ENCODE measurements at places on chromosomes 2 and 18.

DNA sequence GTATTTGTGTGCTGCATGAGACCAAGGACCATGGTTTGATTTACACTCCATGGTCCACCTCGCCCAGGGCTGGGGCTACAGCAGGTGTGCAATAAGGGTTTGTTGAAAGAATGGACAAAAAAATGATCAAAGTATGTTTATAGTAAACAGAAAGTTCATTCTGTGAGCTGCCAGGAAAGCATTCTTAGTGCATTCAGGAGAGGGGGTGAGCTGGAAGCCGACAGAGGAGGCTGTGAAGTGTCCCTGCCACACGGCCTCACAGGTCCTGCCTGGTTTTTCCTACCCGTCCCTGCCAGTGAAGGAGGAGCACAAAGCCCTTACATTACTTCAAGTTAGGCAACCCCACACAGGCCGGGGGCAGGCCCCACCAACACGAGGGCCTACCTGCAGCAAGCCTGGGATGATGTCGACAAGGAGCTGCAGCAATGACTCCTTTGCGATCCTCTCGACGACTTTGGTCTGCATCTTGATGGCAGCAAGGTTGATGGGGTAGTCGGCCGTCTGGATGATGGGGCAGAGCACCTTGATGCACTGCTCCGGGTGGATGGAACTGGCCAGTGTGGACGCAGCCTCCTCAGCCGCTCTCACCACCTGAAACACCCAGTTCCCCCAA lies 63.2 kb upstream of the TFCP2L1 start:
- DNase-seq, result no peak

GRCh38 chr2:114237331-114237730 lies 205.1 kb upstream of the DPP10 start:
- DNase-seq, result no peak

DNA sequence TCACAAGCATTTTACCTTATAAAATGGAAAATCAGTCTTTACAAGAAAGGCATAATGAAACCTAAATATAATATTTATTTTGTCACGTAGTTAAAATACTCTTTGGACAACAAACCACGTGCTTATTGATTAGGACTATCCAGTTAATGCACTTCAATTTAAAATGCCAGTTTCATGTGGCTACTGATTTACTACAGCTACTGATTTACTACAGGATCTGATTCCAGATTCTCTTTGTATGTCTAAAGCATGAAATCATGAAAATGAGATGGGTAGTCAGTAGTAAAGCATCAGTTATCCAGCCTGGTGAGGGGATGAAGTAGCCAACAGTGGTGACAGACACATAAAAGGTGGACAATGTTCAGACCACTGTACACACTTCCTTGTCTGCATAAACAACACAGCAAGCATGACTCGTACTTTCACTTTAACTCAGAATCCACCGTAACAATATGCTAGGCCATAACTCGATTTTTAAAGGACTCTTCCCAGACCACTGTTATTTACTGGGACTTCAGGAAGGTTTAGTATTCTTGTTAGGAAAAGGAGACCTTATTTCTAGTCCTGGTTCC lies 24.9 kb downstream of the ACAA2 start:
- DNase-seq, result no peak

DNA sequence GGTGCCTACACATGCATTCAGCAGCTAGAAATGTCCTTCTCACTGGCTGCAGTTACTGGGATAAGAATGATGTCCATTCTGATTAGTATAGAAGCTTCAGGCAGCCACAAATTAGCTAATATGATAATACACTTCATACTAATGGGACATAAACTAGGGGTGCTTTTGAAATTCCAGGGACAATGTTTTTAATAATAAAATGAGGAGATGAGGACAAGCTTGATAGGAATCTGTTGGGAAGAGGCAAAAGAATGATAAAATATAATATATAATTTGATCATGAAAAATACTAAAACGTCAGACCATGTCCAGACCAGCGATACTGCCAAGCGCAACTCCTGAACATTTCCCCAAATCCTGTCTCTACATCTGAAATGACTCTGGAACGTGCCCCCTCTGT lies 157.1 kb downstream of the RIT2 start:
- no peak for DNase-seq

DNA sequence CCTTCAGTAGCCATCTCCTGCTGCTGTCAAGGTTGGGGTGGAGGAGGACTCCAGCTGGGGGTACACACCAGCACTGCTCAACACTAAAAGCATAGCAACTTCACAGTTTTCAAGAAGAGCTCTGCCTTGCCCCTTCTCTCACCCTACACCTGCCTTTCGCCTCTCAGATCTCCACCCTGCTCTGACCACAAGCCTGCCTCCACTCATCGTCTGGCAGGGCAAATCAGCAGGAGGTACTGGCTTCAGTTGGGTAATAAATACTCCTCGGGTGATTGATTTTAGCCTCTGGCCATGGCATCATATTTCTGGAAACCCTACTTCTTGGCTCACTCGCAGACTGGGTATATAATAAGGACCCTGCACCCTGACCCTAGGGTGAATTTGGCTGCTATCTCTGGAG lies 3.1 kb upstream of the PRKAG3 start:
- no peak for DNase-seq

GRCh38 chr2:74515271-74515980 lies 1.2 kb downstream of the TLX2 start:
- no peak for DNase-seq

DNA sequence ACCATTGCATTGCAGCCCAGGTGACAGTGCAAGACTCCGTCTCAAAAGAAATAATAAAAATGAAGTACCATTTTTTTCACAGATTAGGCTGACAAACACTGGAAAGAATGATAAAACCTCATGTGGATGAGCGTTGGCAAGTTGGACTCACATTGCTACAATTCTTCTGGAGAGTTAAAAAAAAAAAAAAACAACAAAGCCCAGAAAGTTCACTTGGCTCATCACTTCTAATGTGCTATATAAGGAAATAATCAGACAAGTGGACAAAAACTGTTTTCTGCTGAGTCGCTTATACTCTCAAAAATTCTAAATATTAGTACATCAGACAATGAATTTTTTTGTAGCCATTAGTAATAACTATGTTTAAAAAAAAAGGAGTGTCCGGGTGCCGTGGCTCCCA lies 38.4 kb downstream of the PKP4 start:
- no peak for DNase-seq

DNA sequence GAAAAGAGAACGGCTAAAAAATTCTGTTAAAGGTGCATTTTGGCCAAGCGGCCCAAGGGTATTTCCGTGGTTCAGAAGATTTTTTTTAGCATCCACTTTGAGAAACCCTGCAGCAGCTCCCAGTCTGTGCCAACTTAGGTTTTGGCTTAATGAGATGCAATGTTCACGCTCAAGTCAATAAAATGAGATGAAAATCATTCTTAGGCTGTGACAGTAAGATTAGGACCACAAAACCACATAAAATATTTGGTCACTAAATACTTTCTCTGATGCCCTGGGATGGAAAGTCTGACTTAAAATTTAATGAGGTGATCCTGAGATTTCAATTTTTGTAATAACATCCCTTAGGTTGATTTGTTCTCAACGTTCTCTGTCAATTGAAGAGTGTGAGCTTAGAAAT lies 74.2 kb upstream of the FHL2 start:
- no peak for DNase-seq

DNA sequence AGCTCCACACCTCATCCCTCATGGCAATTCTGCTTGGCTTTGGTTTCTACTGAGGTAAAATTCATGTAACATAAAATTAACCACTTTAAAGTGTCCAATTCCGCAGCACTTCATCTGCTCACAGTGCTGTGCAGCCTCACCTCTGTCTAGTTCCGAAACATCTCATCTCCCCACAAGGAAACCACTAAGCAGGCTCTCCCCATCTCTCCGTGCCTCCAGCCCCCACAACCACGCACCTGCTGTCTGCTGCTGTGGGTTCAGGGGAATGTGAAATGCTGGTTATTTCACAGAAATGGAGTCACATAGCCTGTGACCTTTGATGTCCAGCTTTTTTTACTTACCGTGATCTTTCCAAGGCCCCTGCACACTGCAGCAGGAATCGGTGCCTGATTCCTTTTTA lies 7.7 kb upstream of the GPC1 start:
- DNase-seq, result no peak

DNA sequence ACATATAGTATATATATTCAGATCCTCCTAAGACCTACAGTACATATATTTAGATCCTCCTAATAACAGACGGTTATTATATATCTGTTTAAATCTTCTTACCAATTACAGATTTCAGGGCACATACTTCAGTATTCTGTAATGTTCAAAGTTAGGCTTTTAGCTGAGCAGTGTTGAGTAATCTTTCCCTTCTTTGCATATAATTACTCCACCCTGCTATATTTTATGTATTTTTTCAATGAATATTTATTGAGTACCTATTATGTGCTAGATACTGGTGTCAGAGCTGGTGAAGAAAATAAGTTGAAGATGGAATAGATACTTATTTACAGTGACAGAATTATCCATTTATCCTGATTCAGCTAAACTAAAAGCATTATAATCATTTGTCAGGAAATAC lies 84.9 kb downstream of the NEB start:
- no peak for DNase-seq

GRCh38 chr2:127762441-127762840 lies 48.5 kb downstream of the WDR33 start:
- DNase-seq, result no peak

DNA sequence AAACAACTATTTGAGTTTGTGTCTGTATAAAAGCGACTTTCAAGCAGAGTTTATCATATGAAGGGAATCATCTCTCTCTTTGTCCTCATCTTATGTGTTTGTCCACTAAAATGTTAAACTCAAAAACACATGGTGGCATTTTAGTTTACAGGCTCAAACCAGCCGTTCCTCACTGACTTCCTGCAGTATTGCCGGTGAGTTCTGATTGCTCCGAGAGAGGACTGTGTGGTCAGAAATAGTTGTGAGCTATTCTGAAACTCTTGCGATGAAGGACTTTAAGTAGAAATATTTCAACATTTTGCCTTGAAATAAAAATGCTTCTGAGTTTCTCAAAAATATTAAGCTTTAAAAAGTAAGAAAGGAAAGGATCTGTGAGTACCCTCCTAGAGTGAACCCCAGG lies 163.2 kb upstream of the CAVIN2 start:
- no peak for DNase-seq

GRCh38 chr2:228409493-228409892 lies 228.0 kb upstream of the SPHKAP start:
- no peak for DNase-seq

- DNase-seq, result no peak
Observed at GRCh38 chr2:142323206-142323605, 192.4 kb upstream of the LRP1B start.

DNA sequence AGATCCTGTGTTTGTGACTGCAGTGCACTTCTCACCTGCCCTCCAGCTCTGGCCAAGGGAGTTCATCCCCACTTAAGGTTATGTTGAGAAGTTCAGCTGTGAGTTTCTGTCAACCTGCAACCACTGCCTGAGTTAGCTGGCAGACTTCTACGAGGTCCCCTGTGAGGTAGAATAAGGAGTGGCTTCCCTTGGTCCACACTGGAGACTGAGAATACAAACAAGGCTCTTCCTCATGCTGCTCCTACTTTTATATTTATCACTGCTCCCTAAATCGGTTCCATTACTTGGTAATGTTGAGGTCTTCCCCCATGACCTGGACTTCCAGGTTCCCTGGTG lies 353.2 kb upstream of the CWC22 start:
- DNase-seq, result no peak

- DNase-seq, result no peak
Observed at GRCh38 chr2:40273734-40274182, 178.1 kb downstream of the SLC8A1 start.

GRCh38 chr2:186220409-186220808 lies 265.7 kb upstream of the ZC3H15 start:
- DNase-seq, result no peak

- no peak for DNase-seq
Observed at GRCh38 chr2:107107351-107107750, 221.4 kb upstream of the ST6GAL2 start.

GRCh38 chr2:233367586-233367985 lies 13.3 kb downstream of the DGKD start:
- DNase-seq, result no peak
